ENCODE measurements at places on chromosomes 2 and 18.

GRCh38 chr2:72572501-72572900 lies 253.3 kb downstream of the EXOC6B start:
- no peak for ATAC-seq

DNA sequence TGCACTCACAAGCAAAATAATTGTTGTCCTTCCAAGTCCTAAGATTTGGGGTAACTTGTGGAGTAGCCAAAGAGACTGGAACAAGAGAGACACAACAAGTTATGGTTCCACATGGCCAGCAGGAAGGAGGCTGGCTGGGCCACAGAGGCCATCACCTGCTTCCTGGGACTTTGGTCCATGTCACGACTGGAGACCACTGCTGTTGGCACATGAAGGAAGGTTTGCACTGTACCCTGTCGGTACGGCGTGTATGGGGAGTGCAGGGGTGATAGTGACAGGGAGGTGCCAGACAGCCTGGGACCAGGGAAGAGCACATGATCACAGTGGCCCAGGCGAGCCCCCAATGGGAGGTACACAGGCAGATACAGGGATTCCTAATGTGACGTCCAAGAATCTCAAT lies 15.5 kb downstream of the SLC66A2 start:
- no peak for ATAC-seq

GRCh38 chr2:10457846-10458598 lies 9.9 kb upstream of the ODC1 start:
- no peak for ATAC-seq

DNA sequence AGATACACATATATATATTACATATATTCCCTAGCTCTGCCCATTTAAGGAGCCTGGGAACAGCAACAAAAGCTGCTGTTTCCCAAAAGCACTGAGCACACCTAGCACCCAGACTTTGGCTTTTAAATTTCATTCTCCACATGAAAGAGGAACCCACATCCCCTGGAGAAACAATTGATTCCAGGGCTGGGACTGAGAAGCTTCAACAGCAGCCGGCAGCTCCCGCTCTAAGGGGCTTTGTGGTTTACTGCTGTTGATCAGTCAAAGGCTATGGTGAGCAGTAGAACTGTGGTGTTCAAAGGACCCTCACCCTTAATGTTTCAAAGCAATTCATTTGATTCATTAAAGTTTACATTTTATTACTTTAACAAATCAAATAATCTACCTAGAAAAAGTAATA lies 83.3 kb upstream of the SLC66A3 start:
- no peak for ATAC-seq

- no peak for ATAC-seq
Observed at GRCh38 chr2:99032001-99032400, 96.0 kb upstream of the CRACDL start.

DNA sequence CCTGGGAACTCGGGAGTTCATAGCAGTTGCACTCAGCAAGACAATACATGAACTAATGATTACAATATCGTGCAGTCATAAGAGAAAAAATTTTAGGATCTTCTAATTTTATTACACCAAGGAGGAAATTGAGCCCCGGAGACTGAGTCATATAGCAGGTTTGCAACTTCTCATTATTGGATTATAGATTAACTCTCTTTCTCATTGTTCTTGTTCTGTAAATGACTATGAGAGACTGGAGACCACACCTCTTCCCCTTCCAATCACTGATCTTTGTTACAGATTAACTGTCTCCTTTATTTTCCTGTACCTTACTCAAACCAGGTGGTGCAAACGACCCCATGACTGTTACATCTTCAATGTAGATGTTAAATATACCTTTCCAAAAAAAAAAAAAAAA lies 435.8 kb upstream of the DDX18 start:
- no peak for ATAC-seq
